ENCODE measurements at places on chromosomes 7 and 10. TPM values are rescaled to one million over a fixed set of nuclear protein-coding genes. Genes with fewer than 3 reads are reported as not detected.
A peak's percentile ranks its signal among the peaks of the same experiment; 100 is the strongest.

- no peak for DNase-seq
These were observed 399.0 kb upstream of the C7orf33 start for GRCh38 chr7:148191391-148192065.

DNA sequence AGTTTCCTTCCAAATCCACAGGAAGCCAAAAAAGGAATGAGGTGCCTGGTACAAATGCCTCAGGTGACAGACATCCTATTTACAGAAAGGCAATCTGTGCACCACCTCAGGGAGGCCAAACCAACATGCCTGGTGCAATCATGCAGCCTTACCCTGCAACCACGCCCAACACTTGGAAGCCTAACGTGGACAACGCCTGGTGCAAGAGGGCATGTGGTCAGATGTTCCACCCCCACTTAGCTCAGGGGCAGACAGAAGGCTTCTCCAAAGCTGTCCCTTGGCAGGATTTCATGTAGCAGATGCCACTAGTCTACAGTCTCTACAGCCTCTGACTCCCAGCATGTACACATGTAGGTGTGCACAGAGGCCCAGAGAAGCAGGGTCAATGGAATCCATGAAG lies 89.5 kb downstream of the KCNMA1 start:
- DNase-seq: no peak

- DNase-seq: no peak
These were observed 635.0 kb downstream of the LRMDA start for GRCh38 chr10:76066457-76066856.

DNA sequence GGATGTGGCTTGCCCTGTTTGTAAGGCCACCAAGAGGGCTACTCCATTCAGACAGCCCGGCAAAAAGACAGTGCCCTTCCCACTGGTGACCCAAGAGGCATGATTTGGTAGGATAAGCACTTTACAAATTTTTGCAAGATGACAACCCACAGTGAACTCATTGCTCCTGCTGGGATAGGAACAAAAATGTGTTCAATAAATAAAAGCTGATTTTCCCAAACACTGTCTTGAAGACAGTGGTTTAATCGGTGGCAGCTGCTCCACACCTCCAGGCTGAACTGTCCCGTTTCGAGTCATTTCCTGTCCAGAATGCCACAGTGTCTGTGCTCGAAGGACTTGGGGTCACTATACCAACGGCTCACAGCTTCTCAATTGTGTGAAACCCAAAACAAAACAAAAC lies 45.1 kb upstream of the NPTX2 start:
- DNase-seq: no peak

The NPTX2 gene
- 5.1 TPM for total RNA-seq

DNA sequence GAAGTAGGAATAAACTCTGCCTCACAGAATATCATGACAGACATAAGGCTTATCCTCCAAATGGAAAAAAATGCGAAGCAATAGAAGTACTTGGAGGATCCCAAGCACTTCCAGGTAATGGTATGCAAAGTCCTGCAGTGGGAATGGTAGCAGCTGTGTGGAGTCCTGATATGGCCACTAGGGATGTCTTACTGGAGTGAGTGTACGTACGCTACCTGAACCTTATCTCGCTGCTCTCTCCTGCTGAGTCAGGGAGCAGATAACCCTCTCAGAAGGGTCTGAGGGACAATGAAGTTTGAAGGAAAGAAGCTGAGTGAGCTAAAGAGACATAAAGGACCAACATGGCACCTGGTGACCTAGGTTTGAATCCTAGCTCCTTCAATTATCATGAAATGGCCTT lies 42.2 kb downstream of the CH25H start:
- no peak for DNase-seq

The LDB3 gene
- 0.37 TPM for total RNA-seq

DNA sequence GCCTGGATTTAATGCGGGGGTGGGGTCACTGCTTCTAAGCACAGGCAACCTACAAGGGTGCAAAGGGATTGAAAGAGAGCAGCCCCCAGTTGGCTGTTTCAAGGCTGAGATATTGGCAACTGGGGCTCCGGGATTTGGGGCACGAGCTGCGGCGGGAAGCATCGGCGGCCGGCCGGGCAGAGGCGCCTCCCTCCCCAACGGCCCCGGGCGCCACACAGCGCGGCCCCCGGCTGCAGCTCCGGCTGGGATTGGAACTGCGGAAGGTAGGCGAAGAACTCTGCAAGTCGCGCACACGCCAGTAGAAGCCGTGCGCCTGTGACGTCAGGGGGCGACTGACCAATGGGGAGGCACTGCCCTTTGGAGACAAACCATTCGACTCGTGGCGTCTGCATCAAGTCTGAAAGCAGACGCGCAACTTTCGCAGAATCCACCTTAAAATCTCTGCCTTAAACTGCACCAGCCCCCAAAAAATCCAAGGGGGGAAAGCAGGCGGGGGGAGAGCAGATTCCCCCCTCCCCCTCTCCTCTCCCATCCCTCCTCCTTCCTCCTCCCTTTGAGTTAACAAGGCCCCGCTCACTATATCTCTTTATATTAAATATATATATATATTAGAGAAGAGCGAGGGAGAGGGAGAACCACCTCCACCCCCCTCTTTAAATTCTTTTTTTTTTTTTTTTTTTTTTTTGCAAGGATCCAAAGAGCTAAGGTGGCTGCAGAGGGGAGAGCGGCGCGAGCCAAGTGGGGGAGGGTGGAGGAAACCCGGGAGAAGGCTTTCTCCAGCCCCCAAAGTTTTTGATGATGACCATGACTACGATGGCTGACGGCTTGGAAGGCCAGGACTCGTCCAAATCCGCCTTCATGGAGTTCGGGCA lies at the start of gene DLX6:
TSS of gene DLX6 (plus strand) at position 371 of the 872 bp plus-strand sequence. CDS start at position 796, 425 bp downstream.
- no peak for DNase-seq

DNA sequence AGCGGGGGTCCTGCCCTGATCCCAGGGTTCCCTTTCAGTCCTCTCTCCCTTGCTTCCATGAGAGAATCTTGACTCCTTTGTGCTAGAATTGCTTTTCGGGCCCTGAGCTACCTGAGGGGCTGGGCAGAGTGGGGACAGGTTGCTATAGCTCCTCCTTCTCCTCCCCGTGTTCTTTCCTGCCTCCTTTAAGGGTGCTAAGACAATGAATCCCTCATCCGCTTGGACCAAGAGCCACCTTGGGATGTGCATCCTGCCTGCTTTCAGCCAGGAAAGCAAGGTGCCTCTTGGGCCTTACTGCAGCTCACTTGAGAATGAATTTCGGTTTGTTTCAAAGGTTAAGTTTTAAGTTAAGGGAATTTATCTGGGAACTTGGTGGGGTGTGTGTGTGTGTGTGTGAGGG lies 53.6 kb downstream of the ADRA2A start:
- DNase-seq: no peak

- DNase-seq: no peak
These were observed 79.3 kb downstream of the DNAJB9 start for GRCh38 chr7:108648989-108649388.

- no peak for DNase-seq
These were observed 1.3 kb downstream of the CUL1 start for GRCh38 chr7:148699782-148700629.

GRCh38 chr10:98170249-98171117 lies 36.0 kb downstream of the R3HCC1L start:
- no peak for DNase-seq

The PEX1 gene
- total RNA-seq: 17.0 TPM

The MYOF gene
- total RNA-seq: 470 TPM

The HHEX gene
- total RNA-seq: 1.7 TPM

DNA sequence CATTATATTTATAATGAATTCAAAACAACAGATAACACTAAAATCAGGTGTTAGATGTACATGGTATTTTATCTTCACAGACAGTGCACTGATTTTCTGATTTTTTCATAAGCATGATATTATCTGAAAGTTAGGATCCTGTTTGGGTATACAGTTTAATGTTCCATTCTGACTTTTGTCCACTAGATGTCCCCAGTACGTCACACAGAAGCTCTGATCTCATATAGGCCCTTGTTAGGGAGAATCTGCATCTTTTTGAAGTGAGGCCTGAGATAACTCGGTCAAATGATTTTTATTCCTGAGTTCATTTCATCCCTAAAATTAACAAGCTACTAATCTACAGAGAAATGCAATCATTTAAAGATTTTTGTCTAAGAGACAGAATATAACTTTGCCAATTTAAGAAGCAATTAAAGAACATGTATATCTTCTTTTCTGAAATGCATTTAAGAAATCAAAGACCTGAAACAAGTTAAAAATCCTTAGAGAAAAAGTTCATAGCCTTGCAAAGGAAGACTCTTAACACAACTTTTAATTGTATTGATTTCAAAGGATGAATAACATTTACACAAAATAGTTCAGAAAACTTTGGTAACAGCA lies 72.0 kb upstream of the TES start:
- DNase-seq: no peak

DNA sequence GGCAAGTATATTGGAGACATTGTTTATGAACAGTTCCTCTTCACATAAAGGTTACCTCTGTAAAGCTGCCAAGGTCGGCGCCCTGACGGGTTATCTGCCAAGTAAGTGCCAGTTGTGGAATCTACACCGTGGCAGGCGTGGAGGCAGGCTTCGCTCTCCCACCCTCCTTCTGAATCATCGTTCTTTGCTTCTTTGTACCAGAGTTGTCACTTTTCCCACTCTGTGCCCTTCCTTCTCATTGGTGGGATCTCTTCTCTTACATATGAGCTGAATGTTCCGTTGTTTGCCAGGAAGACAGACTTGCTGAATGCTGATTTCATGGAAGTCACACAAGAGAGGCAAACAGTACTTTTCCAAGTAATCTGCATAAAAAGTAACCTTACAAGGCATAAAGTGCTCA lies 40.6 kb upstream of the PTPRZ1 start:
- no peak for DNase-seq

GRCh38 chr7:26346611-26347203 lies 55.0 kb downstream of the SNX10 start:
- DNase-seq: no peak

- DNase-seq: no peak
These were observed 84.9 kb downstream of the TCERG1L start for GRCh38 chr10:131226446-131227162.

GRCh38 chr10:5977471-5978229 lies at the start of gene IL15RA:
Gene IL15RA, minus strand, starts transcription at chr10:5977543. Its CDS starts 51 bp downstream, at chr10:5977492.
- peak; percentile 90 for DNase-seq

- DNase-seq: no peak
These were observed 448.2 kb downstream of the KIF20B start for GRCh38 chr10:90149563-90149962.

DNA sequence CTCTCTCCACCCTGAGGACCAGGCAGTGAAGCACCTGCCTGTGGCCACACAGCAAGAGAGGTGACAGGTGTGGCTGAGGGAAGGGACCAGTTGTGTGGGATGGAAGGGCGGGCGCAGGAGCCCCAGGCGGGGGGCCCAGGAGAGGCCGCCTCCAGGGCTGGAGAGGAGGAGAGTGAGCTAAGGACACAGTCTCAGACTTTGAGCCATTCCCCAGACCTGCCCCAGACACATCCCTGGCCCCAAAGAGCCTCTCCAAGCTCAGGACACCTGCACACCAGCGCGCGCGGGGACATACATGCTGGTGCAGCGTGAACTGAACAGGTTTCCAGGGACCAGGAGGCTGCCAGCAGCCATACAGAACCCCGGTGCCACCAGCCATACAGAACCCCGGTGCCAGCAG lies 237.3 kb downstream of the MAD1L1 start:
- DNase-seq: no peak

GRCh38 chr7:132757783-132758182 lies 181.5 kb upstream of the PLXNA4 start:
- peak; percentile 32 for DNase-seq

DNA sequence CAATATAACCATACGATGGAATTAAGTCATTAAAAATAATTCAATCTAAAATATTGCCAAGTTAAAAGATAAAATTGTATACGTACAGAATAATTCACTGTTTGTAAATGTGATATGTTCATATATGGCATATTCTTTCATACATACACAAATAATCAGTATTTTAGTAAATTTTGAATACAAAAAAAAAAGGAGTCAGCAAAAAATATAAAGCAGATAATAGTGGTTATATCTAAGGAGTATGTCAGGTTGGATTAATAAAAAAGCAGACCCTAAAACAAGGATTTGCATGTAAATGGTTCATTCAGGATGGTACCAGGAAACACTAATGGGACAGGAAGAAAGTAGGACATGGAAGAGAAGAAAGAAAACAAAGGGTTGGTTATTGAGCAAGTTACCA lies 59.5 kb downstream of the XPNPEP1 start:
- DNase-seq: no peak

DNA sequence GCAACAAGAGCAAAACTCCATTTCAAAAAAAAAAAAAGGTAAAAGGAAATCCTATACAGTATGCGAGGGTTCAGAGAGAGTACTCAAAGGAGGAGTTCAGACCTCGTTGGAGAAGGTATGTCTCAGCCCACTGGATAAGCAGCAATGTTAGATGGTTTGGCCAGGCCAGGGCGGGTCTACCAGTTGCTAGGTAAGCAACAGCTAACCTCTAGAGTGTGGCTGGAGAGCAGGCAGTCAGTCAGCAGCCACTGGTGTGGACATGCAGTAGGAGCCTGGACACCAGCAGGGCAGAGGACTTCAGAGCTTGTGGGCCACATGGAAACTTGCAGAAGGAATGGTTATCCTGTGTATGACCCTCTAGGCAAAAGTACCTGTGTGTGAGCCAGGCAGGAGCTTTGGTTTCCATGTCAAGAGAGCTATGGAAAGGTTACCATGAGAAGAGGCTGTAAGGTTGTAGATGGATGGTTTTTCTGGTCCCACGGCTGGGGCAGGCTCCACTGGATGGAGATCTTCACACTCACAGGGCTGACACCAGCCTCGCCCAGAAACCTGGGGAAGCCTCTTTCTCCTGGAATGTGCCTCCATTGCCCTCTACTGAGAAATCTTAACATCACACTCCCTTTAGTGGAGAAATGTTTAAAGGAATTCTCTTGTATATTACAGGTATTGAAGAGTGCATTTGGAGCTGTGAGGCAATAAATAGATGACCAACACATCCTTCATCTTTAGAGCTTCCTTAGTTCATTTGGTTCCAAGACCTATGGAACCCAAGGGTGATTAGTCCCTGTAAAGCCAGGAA lies 63.6 kb downstream of the CCDC186 start:
- DNase-seq: no peak

GRCh38 chr10:6012121-6012905 lies 35.0 kb upstream of the IL15RA start:
- no peak for DNase-seq

DNA sequence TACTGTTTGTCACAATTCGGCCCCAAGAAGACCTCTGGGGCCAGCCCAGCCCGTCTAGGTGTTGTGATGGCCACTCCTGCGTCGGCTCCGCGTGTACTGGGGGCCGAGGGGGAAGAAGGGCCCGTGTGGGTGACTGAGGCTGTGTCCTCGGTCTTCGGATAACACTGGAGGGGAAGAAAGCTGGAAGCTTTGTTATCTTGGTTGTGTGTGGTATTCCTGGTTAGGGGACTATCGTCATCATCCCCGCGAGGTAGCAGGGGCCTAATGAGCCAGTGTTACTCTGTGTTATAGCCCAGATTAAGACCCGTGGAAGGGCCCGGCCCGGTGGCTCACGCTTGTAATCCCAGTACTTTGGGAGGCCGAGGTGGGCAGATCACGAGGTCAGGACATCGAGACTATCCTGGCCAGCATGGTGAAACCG lies 854 bp downstream of the MTG1 start:
- DNase-seq: no peak

The DKK1 gene
- total RNA-seq: 27.8 TPM

GRCh38 chr7:45978010-45978681 lies 57.1 kb upstream of the IGFBP3 start:
- peak; percentile 85 for DNase-seq

- DNase-seq: no peak
These were observed 125.2 kb downstream of the MAD1L1 start for GRCh38 chr7:2107386-2108070.
